ENCODE measurements at places on chromosomes 3 and 15. TPM values are rescaled to one million over a fixed set of nuclear protein-coding genes. Genes with fewer than 3 reads are reported as not detected.

TPRA1 gene
- 74.1 TPM for total RNA-seq

STXBP5L gene
- 0.70 TPM for total RNA-seq

GOLGA6A gene
- not detected for total RNA-seq

SCAMP2 gene
- 94.1 TPM for total RNA-seq

IL5RA gene
- total RNA-seq = not detected

ST3GAL6 gene
- 3.7 TPM for total RNA-seq

LRRIQ4 gene
- not detected for total RNA-seq

PSTPIP1 gene
- 0.85 TPM for total RNA-seq

SI gene
- total RNA-seq = not detected

BUB1B gene
- 1.4 TPM for total RNA-seq

IGF1R gene
- total RNA-seq = 13.2 TPM

SLC24A5 gene
- total RNA-seq = not detected

SAMD7 gene
- total RNA-seq = not detected

Measured in pericardium fibroblast (primary cell).